ENCODE measurements at places on chromosomes 12 and 14.

- H3K4me3 ChIP-seq = no peak overlapping the region
- peak overlapping the region; percentile 48 for H3K27ac ChIP-seq
- no peaks in the 10 kb centered on the region for H3K27me3 ChIP-seq
These were observed 18.8 kb downstream of the NCKAP5L start for GRCh38 chr12:49809381-49809905.

- H3K4me3 ChIP-seq = no peak overlapping the region
- H3K36me3 ChIP-seq = no peaks in the 10 kb centered on the region
- H3K27me3 ChIP-seq = no peaks in the 10 kb centered on the region
These were observed 45.7 kb downstream of the TAOK3 start for GRCh38 chr12:118326991-118327390.

- H3K27me3 ChIP-seq = no peaks in the 10 kb centered on the region
- H3K27ac ChIP-seq = no peak overlapping the region
- peak; percentile 75 for DNase-seq
- H3K4me1 ChIP-seq = no peaks in the 10 kb centered on the region
These were observed 13.6 kb upstream of the ETFBKMT start for GRCh38 chr12:31645924-31646323.

GRCh38 chr12:93297536-93297935 lies 80.2 kb upstream of the NUDT4 start:
- H3K4me1 ChIP-seq = no peaks in the 10 kb centered on the region
- no peak overlapping the region for H3K4me3 ChIP-seq
- DNase-seq = no peak
- no peak overlapping the region for H3K27ac ChIP-seq
- no peaks in the 10 kb centered on the region for H3K36me3 ChIP-seq
- H3K27me3 ChIP-seq = no peaks in the 10 kb centered on the region

GRCh38 chr12:58105225-58106119 lies 164.1 kb downstream of the ATP23 start:
- H3K4me1 ChIP-seq = no peaks in the 10 kb centered on the region
- no peak overlapping the region for H3K27ac ChIP-seq
- no peaks in the 10 kb centered on the region for H3K27me3 ChIP-seq
- H3K4me3 ChIP-seq = no peak overlapping the region
- H3K36me3 ChIP-seq = no peaks in the 10 kb centered on the region

DNA sequence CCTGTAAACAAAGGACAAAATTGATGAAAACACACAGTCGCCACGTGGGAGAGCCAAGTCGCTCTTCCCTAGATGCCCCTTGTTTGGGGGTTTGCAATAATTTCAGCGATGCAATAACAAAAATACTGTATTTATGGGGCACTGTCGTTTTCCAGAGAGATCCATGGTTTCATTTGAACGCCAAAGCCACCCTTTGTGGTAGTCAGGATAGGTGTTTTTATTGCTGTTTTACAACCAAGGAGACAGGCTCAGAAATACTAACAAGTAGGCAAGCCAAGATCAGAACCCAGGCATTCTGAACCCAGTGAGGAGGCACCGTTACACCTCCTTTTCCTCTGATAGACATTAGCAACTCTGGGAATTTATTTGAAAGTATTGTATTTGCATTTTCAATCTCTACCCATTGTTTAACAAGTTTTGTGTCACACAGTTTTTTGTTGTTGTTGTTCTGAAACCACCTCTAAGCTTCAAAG lies 831 bp upstream of the BTBD7 start:
- H3K27me3 ChIP-seq = no peaks in the 10 kb centered on the region
- no peak for DNase-seq
- peak overlapping the region; percentile 99 for H3K4me3 ChIP-seq
- H3K27ac ChIP-seq = peak overlapping the region; percentile 91
- peaks cover 12% of the 10 kb centered on the region for H3K4me1 ChIP-seq
- H3K36me3 ChIP-seq = no peaks in the 10 kb centered on the region

DNA sequence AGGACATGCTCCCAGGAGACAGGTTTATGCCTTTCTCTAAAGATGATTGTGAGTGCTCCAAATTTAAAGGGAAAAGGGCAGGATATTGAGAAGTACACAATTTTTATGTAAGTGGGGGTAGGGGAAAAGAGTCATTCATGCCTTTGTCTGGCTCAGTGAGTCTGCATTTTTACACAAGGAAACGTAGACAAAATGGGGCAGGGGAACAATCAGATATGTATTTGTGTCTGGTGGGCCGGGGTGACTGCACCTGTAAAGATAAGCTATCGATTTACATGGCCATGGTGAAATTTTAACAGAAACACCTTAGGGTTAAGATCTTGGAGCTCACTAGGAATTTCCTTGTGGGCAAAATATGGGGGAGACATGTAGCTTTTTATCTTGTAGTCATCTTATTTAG lies 123.6 kb downstream of the VRK1 start:
- no peaks in the 10 kb centered on the region for H3K36me3 ChIP-seq
- no peak overlapping the region for H3K4me3 ChIP-seq
- DNase-seq = no peak
- H3K4me1 ChIP-seq = no peaks in the 10 kb centered on the region
- no peaks in the 10 kb centered on the region for H3K27me3 ChIP-seq
- H3K27ac ChIP-seq = no peak overlapping the region

DNA sequence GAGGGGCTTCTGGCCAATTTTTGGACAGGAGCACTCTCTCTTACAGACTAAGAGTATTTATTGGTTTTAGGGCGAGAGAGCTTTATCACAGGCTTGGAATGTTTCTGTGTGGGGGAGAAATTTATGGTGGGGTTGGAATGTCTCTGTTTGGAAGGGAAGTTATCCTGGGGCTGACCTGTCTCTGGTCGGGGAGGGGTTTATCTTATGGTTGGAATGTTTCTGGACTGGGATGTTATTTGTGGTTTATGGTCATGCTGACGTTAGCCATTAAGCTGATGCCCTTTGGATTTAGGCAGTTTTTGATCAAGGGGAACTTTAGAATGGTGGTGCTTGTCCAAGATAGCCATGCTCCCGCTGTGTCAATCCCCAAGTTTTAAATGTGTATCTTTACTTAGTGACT lies 614.8 kb downstream of the DIO2 start:
- H3K4me3 ChIP-seq = no peak overlapping the region
- H3K27ac ChIP-seq = no peak overlapping the region
- no peak for DNase-seq
- H3K36me3 ChIP-seq = no peaks in the 10 kb centered on the region

GRCh38 chr14:53881161-53881871 lies 75.3 kb downstream of the BMP4 start:
- no peaks in the 10 kb centered on the region for H3K4me1 ChIP-seq
- DNase-seq = no peak

GRCh38 chr12:26918321-26919215 lies 19.2 kb downstream of the INTS13 start:
- no peaks in the 10 kb centered on the region for H3K27me3 ChIP-seq
- no peak overlapping the region for H3K27ac ChIP-seq
- no peak overlapping the region for H3K4me3 ChIP-seq
- DNase-seq = no peak
- no peaks in the 10 kb centered on the region for H3K4me1 ChIP-seq

DNA sequence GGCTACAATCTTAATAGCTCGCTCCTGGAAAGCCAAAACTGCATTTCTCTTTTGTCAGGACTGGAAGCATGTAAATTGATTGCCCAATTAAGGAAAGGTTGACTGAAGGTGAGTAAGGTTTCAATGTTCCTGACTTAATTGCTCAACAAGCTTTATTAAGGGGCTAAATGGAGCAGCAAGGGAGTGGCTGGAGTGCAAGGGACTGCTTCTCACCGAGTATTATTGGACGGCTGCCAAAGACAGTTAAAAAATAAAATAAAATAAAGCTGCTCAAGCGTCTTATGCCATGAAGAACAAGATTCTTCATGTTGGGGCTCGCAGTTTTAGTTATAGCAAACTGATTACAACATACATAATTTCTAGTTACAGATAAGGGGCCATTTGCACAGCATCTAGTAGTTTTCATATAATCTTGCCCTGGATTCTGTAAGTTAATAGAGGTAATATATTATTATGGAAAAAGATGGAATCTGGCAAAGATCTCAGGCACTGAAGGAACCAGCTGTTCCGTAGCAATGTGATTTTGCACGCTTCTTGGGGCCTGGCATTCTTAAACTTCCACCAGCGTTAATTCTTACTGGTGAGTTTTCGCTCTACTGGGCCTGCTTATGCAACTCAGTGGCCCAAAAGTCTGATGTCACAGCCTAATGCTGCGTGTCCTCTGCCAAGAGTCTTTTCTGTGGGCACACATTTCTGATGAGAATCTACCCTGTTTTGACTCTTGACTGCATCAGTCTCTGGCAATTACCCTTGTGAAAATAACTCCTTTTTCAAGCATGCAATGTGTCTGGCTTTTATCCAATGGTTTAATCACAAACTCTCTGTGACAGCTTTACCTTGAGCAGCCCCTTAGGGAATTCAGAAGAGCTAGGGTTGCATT lies 108.5 kb downstream of the SLC38A1 start:
- no peaks in the 10 kb centered on the region for H3K4me1 ChIP-seq
- peak overlapping the region; percentile 37 for H3K27ac ChIP-seq
- DNase-seq = no peak

DNA sequence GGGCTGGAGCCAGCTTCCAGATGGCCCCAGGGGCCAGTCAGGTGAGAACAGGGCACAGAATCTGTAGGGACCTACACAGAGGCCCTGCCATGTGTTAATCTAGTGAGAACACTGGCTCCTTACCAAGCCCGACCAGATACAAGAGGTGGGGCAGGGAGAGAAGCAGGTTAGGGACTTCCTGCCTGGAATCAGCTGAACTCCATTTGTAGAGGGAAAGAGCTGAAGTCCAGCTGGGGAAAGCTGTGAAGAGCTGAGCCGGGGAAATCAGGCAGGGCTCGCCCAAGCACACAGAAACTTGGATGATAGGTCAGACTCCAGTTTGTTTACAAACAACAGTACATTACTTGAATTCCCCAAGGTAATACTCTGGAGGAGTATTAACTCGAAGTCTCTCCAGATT lies 46.7 kb downstream of the PTGER2 start:
- H3K36me3 ChIP-seq = no peaks in the 10 kb centered on the region
- no peak overlapping the region for H3K27ac ChIP-seq
- DNase-seq = peak; percentile 11
- no peaks in the 10 kb centered on the region for H3K4me1 ChIP-seq
- H3K27me3 ChIP-seq = no peaks in the 10 kb centered on the region

GRCh38 chr12:90473831-90474230 lies 481.1 kb downstream of the CCER1 start:
- H3K4me3 ChIP-seq = no peak overlapping the region
- no peak for DNase-seq
- no peaks in the 10 kb centered on the region for H3K4me1 ChIP-seq
- no peaks in the 10 kb centered on the region for H3K27me3 ChIP-seq
- no peak overlapping the region for H3K27ac ChIP-seq
- no peaks in the 10 kb centered on the region for H3K36me3 ChIP-seq

GRCh38 chr12:79614730-79615129 lies 76.0 kb downstream of the PAWR start:
- H3K36me3 ChIP-seq = peaks cover 7% of the 10 kb centered on the region
- H3K27me3 ChIP-seq = no peaks in the 10 kb centered on the region
- no peak overlapping the region for H3K4me3 ChIP-seq
- DNase-seq = no peak
- no peaks in the 10 kb centered on the region for H3K4me1 ChIP-seq
